Activated CD8-positive, alpha-beta memory T cell treated with anti-CD3 and anti-CD28 coated beads, Interleukin-2, amount 10 ng/mL, durations not matched to agents 7 days and 5 days (primary cell): ENCODE measurements at places on chromosomes 2 and 18.

DNA sequence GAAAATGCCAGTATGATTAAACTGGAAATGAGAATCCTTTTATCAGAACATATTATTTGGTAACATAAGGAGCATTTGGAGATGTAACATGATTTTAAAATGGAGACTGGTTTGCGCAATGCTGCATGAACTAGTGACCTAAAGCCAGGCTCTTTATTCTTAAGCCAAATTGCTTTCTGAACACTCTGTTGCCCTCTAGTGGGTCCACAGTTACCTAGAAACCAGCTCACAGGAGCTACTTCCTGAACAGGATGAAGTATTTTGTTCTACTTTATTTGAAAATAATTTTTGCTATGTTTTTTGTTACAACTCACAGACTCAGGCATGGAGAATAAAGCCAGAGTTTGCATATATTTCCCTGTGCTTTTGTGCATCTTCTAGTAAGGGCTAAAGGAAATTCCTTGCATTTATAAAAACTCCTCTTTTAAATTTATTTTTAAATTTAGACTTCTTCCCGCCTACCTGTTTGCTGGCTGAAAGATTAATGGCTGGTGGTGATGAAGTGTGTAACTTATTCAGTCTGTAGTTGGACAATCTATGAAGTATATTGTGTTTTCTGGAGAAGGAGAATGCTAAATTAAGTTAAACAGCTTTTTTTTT is 146.7 kb downstream of the PARD3B start:
- peak; percentile 41 for DNase-seq

- no peak for DNase-seq
These were observed 2.9 kb upstream of the C2orf72 start for GRCh38 chr2:231034291-231034882.

GRCh38 chr2:149670086-149670485 is 82.5 kb upstream of the MMADHC start:
- DNase-seq, result no peak

DNA sequence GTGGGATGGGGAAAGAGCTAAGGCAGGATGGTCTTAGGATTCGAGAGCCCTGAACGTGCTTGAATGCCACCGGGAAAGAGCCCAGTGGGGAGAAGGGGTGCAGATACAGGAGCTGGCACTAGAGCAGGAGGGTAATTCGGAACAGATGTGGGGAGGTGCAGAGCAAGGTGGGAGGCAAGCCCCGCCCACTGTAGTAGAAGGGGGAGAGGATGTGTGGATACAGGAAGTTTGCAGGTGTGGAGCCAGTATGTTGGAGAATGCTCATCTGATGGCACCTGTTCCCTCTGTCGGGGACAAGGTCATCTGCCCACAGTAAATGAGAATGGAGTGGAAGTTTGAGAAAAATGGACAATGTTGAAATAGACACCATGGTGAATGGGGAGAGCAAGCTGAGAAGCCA is 28.8 kb downstream of the CHST10 start:
- DNase-seq, result no peak
